ENCODE measurements at places on chromosomes 1 and 21. TPM values are rescaled to one million over a fixed set of nuclear protein-coding genes. Genes with fewer than 3 reads are reported as not detected.

GRCh38 chr1:246151796-246152434 is 355.2 kb downstream of the SMYD3 start:
- H3K27me3 ChIP-seq, result no peaks in the 10 kb centered on the region
- peaks cover 2% of the 10 kb centered on the region for H3K36me3 ChIP-seq
- no peak for DNase-seq
- no peak overlapping the region for H3K4me3 ChIP-seq
- no peak overlapping the region for H3K27ac ChIP-seq
- no peaks in the 10 kb centered on the region for H3K4me1 ChIP-seq

DNA sequence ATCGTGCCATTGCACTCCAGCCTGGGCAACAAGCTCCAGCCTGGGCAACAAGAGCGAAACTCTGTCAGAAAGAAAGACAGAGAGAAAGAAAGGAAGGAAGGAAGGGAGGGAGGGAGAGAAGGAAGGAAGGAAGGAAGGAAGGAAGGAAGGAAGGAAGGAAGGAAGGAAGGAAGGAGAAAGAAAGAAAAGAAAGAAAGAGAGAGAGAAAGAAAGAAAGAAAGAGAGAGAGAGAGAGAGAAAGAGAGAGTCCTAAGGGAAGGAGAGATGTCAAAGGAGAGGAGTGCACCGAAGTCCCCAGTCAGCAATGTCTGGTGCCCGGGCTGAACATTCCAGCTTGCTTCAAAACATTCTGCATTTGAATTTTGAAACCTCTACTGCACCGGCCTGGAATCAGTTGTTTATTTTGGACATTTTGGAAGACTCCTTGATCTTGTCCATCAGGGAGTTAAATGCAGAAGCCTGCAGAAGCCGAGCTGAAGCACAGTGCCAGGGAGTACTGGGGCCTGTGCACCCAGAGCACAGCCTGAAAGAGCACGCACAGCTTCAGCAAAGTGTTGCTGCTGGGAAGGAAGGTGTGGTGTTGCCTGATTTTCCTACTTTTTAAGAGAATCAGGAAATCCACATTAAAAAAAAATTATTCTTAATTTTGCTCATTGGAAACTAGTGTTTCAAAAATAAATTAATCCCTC is 3.7 kb upstream of the IGSF3 start:
- no peak for DNase-seq
- no peak overlapping the region for H3K27ac ChIP-seq
- peaks cover 60% of the 10 kb centered on the region for H3K27me3 ChIP-seq
- no peaks in the 10 kb centered on the region for H3K36me3 ChIP-seq
- peaks cover 6% of the 10 kb centered on the region for H3K4me1 ChIP-seq

Gene PDE4B
- 21.4 TPM for total RNA-seq

GRCh38 chr21:40610345-40610744 is 236.6 kb downstream of the DSCAM start:
- no peaks in the 10 kb centered on the region for H3K36me3 ChIP-seq
- no peaks in the 10 kb centered on the region for H3K27me3 ChIP-seq
- H3K4me1 ChIP-seq, result no peaks in the 10 kb centered on the region
- H3K27ac ChIP-seq, result no peak overlapping the region
- H3K4me3 ChIP-seq, result no peak overlapping the region

Gene DMRTA2
- total RNA-seq, result not detected

- H3K36me3 ChIP-seq, result no peaks in the 10 kb centered on the region
- no peak overlapping the region for H3K27ac ChIP-seq
- no peak for DNase-seq
- no peaks in the 10 kb centered on the region for H3K4me1 ChIP-seq
- H3K27me3 ChIP-seq, result peaks cover 2% of the 10 kb centered on the region
- H3K4me3 ChIP-seq, result no peak overlapping the region
Observed at GRCh38 chr1:218481116-218481775, 136.1 kb downstream of the TGFB2 start.

Gene EVA1C
- 3.5 TPM for total RNA-seq

DNA sequence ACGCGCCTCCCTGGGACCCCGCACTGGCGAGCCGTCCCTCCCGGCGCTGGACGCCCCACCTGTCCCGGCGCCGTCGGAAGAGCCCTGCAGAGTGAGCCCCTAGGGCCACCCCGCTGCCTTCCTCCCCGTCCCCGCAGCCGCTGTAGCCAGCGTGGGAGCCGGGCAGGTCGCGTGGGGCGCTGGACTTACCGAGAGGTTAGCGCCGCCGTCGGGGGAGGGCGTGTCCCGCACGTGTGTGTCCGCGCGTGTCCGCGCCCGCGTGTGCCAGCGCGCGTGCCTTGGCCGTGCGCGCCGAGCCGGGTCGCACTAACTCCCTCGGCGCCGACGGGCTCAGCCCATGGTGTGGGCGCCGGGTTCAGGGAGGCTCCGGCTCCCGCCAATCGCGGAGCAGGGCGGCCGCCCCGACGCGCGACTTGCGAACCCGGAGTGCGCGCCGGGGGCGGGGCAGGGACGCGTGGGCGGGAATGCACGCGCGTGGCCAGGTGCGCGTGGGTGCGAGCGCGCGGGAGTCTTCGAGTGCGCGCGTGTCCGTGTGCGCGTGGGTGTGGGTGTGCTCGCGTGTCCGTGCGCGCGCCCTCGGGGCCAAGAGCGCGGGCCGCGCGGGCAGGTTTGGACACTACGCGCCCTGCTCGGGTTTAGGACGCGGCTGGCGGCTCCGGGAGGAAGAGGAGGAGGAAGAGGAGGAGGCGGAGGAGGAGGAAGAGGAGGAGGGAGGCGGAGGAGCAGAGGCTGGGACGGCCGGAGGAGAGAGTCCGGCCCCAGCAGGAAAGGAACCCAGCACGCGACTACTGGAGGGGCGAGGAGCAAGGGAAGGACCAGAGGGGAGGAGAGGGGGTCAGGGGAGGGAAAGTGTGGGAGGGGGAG is 145.2 kb upstream of the ETS2 start:
- no peaks in the 10 kb centered on the region for H3K36me3 ChIP-seq

Gene FCRL2
- total RNA-seq, result not detected
